ENCODE measurements at places on chromosomes 16 and 17.

- peak; percentile 55 for DNase-seq
Measured at GRCh38 chr16:58000706-58001676, at the start of gene USB1. Gene USB1, plus strand, starts transcription at chr16:58001407. Its CDS starts 77 bp downstream, at chr16:58001484.

DNA sequence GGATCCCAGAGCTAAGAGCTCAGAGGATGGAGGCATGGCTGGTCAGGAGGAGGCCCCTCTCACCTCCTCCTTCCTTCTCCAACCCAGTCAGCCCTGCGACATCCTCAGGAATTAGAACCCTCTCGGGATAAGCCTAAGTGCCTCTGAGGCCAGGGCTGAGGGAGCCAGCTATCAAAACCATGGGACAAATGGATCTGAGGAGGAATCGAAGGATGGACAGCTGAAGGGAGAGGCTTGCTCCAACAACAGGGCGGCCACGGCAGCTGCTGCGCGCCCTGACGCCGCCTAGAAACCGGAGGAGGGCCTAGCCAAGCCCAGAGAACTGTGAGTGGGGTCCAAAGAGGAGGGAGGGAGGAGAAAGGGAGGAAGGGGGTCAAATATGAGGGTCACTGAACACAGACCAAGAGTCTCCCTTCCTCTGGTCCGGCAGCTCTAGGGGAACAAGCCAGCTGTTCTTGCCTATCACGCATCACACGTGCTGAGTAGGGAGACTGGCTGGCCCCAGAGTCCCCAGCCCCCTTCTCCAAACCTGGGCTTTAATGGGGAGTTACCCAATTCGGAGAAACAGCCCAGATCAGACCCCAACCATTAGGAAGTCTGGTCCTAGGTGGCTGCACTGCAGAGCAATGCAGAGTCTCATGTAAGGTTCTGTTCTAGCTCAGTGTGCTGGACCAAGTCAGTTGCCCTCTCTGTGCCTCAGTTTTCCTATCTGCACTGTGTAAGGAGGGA is 5.9 kb upstream of the HOXB13 start:
- no peak for DNase-seq

- DNase-seq: no peak
Measured at GRCh38 chr17:81631482-81631881, 5.4 kb downstream of the NPLOC4 start.

DNA sequence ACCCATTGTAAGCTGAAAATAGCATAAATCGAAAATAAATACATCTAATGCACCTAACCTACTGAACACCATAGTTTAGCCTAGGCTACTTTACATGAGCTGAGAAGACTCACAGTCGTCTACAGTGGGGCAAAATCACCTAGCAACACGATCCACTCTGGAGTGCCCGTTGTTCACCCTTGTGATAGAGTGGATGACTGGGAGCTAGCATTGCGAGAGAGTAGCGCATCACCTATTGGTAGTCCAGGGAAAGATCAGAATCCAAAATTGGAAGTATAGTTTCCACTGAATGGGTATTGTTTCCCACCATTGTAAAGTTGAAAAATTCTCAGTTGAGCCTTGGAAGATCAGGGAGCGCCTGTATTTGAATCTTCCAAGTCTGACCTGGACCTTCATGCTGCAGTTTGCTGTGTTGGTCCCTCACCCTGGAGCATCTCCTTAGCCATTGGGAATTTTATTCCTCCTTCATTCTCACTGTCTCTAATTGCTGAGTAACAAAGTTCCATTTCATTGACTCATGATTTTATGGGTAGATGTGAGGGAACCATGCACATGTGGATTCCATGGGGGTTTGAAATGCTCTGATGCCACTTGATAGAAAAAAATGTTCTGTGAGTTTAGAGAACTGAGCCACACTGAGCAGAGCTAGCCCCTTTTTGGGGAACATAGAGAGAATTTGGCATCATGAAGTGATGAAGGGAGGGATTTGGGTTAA is 19.6 kb downstream of the AKAP1 start:
- DNase-seq: no peak

DNA sequence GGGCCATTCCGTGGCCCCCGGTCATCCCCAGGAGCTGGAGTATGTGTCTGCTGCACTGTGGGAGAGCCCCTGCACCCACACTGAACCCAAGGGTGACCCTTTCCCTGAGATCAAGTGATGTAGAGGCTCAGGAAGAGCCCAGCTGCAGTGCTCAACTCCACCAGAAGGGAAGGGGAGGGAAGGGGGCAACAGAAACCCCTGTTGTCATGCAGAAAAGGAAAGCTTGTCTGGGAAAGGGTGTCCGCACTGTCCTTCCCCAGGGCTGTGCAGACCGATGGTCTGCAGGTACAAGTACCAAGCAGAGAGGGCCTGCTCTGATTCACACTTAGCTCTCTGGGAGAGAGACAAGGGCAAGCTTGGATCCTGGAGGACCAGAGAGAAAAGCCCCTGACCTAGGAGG is 45.7 kb upstream of the TOB1 start:
- DNase-seq: no peak

DNA sequence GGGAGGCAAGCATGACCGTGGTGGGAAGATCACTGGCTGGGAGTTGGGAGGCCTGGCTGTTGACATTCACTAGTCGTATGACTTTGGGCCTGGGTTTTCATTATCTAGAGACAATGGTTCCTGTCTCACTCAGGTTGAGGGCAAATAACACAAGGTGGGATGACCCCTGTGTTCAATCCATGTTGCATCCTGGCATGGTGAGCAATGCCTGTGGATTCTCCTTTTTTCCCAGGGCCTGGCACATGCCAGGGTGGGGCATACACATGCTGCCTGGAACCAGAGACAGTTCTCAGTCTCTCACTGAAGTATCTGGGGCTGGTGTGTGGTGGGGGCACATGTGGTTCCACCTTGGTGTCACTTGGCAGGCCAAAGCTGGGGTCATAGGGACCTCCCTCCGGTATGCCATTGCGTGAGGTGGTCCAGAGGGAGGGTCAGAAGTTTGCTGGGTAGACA is 5.4 kb downstream of the THRA start:
- no peak for DNase-seq

DNA sequence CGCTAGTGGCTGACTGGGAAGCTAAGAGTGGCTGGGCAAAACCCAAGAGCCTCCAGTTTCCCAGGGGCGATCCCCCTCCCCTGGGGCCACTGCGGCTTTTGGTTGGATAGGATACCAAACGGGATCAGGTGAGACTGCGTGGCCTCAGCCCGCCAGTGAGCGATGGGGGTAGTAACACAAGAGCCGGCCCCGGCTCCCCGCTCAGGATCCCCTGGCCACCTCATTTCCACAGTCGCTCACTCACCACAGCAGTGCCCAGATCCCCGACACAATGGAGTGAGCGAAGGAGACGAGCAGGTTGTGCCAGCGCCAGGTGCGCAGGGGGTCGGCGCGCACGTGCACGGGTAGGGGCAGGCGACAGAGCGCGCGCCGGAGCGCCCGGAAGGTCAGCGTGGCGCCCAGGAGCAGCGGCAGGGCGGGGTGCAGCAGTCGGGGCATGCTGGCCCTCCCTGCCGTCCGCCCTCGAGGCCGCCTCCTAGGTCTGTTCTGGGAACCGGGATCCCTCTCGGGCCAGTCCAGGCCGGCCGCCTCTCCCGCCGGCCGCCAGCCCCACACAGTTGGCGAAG is 290 bp downstream of the TLCD1 start:
- DNase-seq: peak; percentile 96

- peak; percentile 87 for DNase-seq
Measured at GRCh38 chr17:40559954-40560591, 5.2 kb downstream of the CCR7 start.

DNA sequence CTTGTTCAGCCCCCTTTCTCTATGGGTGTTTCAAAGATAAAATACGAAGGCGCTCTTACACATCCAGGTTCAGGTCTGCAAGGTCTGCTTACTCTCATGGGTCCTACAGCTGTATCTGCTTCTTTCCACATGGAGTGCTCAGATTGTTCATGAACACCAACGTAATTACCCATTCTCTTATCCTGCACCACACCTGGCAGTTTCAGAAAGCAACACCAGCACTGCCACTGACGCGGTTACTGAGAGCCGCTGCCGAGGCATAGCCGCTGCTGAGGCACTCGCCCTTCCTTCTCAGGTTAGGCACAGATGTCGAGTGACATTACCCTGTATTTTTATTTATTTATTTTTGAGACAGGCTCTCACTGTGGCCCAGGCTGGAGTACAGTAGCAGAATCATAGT is 147.1 kb downstream of the RPTOR start:
- DNase-seq: no peak

GRCh38 chr17:50638966-50639713 is 4.5 kb downstream of the ABCC3 start:
- DNase-seq: no peak

DNA sequence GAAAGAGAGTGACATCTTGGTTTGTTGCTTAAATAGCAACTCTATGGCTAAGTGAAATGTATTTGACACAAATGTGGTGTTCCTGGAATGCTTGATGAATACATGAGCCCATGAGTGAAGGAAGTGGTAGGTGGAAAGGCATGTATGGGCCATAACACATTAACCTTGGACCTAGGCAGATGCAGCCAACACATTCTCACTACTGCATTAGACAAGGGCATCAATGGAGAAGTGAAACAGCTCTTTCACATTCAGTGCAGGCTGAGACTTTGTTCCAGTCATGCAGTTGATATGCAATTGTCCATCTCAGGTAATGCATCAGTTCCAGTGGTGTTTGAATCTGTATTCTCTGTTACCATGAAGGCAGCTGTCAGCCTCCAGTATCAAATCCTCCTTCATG is 133.6 kb downstream of the HS3ST3B1 start:
- no peak for DNase-seq

DNA sequence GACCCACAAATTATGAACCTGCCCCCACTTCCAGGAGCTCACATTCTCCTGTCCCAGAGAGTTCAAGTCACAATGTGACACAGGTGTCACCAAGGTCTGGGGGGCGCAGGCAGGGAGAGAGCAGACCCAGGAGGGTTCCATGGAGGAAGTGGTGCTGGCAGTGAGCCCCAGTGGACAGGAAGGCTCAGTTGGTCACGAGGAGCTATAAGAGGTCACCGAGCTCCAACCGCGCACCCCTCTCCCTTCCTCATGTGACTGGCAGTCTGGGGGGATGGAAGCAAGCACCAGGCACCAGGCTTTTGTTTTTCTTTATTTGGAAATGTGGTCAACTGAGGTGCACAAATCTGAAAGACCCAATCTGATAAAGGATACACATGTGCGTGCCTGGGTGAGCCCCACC is 2.5 kb downstream of the ITGAD start:
- no peak for DNase-seq

- DNase-seq: no peak
Measured at GRCh38 chr17:17871913-17872312, 35.1 kb upstream of the SREBF1 start.

GRCh38 chr17:33966410-33967059 is 288.6 kb upstream of the CCL2 start:
- DNase-seq: no peak

DNA sequence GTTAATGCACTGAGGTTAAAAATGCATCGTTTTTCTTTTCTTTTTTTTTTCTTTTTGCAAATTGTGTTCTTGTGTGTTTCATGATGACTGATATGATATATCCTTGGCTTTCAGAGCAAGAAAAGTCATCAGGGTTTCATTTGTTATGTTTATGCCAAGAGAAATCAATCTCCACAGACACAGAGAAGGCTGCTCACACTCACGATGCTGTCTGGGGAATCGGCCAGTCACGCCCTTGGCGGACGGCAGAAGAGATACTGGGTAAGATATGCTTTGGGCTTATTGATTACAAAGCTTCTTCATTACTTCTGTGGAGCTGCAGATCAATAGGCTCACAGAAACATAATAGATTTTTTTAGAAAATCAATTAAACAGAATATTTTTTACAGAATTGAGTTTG is 42.2 kb upstream of the TNRC6C start:
- no peak for DNase-seq

GRCh38 chr17:40936437-40936971 is 942 bp downstream of the KRT23 start:
- no peak for DNase-seq

- DNase-seq: no peak
Measured at GRCh38 chr17:66842505-66842904, 7.6 kb downstream of the CACNG5 start.

DNA sequence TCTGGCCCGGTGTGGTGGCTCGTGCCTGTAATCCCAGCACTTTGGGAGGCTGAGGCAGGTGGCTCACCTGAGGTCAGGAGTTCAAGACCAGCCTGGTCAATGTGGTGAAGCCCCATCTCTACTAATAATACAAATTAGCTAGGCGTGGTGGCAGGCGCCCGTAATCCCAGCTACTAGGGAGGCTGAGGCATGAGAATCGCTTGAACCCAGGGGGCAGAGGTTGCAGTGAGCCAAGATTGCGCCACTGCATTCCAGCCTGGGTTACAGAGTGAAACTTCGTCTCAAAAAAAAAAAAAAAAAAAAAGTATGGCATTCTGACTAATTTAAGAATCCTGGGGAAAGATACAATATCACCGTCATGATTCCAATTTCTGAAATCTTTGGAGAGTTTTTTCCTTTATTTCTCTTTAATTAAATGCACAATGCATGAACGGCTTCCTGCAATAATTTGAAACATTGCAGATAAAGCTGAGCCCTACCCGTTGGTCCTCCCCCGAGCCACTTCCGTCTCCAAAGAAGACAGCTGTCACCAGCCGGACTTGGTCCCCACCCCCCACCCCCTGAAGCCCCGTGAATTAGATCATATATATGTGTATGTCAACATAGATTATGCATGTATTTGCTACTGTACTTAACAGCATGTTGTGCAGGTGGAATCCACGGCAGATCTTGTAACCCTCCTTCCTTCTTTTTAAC is 142.6 kb upstream of the PLCG2 start:
- no peak for DNase-seq

DNA sequence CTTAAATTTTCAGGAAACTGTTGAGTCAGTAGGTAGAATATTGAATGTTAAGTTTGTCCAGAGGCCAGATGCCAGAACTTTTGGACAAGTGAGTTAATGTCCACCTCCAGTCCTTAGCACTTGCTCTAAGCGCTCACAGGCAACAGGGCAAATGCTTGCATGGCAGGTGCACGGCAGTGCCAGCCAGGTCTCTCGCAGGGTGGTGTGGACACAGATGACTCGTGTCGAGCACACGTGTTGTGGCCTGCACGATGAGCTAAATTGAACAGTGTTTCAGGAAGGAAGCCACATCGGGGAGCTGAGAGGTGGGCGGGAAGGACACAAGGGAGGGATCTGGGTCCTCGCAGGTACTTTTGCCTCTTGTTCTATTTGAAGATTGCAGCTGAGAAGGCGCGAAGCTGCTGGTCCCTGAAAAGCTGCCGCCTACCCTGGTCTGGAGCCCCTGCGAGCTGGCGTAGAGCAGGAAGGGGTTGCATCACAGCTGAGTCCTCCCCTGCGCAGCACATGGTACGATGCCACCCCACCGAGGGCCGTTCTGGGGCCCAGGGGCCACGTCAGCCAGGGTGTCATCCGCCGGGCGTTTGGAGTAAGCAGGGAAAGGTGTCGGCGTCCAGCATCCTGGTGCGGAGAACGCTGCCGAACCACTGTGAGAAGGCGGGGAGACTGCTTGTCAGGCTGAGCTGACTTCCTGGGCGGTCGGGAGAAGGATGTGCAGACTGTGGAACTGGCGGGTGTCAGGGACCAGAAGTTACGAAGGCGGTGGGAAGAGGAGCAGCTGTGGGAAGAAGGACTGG is 6.3 kb downstream of the RAB40C start:
- no peak for DNase-seq

GRCh38 chr17:56786989-56787482 is 46.7 kb downstream of the C17orf67 start:
- no peak for DNase-seq

Measured in NCI-H510A (cell line).